ENCODE measurements at places on chromosomes 11 and 22.

DNA sequence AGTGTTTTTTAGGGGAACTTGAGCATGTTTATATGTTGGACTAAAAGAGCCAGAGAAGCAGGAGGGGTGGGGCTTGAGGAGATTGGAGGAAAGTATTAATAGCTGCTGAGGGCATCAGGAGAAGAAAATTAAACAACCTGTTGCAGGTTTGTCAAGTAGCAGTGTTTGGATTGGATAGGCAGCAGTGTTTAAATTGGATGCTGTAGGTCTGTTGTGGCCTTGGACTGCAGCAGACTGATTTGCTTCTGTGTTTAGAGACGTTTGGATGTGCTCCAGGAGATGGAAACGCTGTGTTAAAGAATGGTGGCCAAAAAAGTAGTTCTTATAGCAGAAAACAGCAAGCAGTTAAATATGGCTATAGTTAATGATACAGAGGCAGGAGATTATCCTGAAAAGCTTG is 5.7 kb downstream of the EIF3L start:
- H3K4me1 ChIP-seq: no peaks in the 10 kb centered on the region
- peaks cover 18% of the 10 kb centered on the region for H3K36me3 ChIP-seq
- DNase-seq: no peak
- H3K4me3 ChIP-seq: no peak overlapping the region
- H3K27ac ChIP-seq: no peak overlapping the region
- no peaks in the 10 kb centered on the region for H3K27me3 ChIP-seq

DNA sequence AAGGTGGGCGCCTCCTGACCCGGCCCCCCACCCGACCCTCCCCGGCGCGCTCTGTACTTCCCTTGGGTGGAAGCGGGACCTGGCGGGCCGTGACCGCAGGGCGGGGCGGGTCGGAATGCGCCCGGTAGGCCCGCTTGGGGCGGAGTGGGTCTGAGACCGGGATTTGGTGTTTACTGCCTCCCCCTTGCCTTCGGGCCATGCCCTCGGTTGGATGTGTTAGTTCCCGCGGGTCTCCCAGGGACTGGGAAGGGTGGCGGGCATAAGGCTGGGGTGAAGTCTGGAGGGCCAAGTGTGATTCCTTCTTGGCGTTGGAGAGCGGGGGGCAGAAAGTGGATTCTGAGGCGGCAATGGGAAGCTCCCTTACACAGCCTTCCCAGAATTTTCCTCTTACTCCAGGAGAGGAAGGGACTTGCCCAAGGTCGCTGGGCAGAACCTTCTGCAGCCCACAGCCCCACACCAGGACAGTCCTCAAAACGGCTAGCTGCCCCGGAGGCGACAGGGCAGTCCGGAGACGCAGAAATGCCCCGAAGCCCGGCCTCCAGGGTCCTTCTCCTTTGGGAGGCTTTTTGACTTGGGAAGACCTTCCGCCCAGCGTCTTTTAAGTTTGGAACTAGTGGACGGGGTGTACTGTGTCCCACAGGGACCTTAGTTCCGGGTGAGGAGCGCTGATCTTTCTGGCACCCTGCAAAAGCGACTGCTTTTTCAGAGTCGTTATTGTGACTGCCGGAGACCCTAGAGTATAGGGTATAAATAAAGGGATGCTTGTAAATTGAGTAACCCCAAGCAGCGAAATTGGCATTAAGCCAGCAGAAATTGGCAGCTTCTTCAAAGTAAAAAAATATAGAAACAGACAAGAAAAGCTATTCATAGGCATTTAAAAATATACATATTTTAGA is 647 bp downstream of the SWAP70 start:
- H3K27me3 ChIP-seq: no peaks in the 10 kb centered on the region
- peak overlapping the region; percentile 97 for H3K4me3 ChIP-seq
- H3K36me3 ChIP-seq: no peaks in the 10 kb centered on the region
- H3K27ac ChIP-seq: peak overlapping the region; percentile 89

GRCh38 chr11:113681282-113681681 is 24.8 kb downstream of the TMPRSS5 start:
- no peaks in the 10 kb centered on the region for H3K36me3 ChIP-seq
- H3K4me1 ChIP-seq: peaks cover 8% of the 10 kb centered on the region
- H3K27me3 ChIP-seq: no peaks in the 10 kb centered on the region

DNA sequence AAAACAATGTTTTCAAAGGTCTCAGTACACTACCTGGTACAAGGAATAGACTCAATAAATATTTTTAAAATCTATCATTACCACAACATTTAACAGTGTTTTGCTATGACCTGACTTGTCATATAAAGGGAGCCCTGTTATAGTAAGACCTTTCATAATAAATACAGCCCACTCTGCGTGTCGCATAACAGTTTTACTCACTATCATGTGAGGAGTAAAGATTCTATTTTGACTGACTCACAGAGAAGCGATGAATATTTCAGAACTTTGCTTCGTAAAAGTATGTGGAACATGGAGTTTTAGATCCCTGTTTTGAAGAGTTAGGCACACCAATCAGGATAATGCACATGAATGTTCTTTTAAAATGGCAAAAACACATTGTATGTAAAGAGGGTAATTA is 531.2 kb downstream of the KCNA4 start:
- no peaks in the 10 kb centered on the region for H3K4me1 ChIP-seq
- H3K4me3 ChIP-seq: no peak overlapping the region
- DNase-seq: no peak
- H3K27ac ChIP-seq: no peak overlapping the region
